ENCODE measurements at places on chromosomes 11 and 22.

DNA sequence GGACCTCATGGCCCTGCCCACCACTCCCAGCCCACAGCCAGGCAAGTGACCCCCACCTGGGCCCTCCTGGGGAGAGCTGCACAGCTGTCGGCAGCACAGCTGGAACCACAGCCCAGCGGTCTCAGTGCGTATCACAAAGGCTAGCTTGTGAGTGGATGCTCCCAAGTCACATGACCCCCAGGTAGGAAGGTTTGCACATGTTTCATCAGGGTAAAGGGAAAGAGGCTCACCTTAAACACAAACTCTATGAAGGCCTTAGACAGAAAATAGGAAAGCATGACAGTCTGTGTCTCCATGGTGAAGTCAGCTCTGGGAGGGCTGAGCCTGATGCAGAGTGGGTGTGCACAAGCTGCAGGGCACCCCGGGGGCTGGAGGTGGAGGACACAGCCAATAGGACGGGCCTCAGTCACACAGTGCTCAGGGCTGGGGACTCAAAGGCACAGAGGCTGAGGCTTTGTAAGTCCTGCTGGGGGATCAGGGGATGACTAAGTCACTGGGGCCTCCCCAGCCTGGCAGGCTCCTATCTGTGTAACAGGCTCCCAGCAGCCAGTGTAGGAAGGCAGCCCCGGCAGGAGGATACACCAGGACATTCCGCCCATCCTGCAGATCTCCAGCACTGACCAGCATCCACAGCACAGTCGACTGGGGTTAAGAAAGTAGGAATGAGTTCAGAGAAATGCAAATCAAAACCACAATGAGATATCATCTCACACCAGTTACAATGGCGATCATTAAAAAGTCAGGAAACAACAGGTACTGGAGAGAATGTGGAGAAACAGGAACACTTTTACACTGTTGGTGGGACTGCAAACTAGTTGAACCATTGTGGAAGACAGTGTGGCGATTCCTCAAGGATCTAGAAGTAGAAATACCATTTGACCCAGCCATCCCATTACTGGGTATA is 22.0 kb downstream of the CELSR1 start:
- no peak for DNase-seq

- no peak for DNase-seq
These were observed 592 bp upstream of the NLRX1 start for GRCh38 chr11:119167933-119168332.

DNA sequence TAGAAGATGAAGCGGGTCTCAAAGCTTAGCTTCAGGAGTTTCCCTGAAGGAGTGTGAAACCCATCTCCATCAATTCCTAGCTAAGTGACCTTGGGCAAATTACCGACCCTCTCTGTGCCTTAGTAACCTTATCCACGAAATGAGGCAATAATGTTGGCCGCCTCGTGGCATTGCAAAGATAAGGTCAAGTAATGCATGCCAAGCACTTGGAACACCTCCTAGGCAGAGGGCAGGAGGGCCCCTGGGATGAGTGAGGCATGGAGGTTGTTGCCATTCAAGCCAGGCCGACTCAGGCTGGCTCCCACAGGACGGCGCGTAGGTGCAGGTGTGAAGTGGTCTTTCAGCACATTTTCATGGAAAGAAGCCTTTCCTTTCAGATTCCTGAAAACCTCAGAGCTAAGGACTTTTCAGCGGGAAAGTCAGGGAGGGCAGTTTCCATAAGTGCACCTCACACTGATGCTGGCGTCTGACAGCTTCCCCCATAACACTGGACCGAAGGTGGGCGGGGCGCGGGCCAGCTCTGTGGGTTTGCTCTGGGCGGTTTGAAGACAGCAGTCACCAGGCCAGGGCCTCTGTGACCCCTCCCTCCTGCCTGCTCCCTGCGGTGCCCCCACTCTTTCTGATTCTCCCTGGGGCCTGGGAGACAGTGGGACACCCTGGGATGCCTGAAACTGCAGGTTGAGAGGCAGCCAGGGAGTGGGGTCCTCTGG is 25.2 kb downstream of the RPS6KA4 start:
- no peak for DNase-seq

DNA sequence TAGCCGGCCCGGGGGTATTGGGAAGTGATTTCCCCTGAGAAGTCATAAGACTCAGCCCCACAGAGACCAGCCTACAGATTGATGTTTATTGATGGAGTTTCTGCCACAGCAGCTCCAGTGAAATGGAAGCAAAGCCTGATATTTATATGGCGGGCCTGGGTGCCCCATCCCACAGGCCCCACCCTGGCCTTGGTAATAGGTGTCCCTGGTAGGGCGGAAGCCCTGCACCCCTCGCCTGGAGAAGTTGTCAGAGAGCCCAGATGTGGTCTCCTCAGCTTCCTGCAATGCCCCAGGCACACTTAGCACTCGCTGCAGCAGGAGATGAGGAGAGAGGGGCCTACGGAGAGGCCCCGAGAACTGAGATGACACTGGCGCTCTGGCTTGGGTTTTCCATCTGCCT is 107.4 kb downstream of the MORC2 start:
- no peak for DNase-seq

DNA sequence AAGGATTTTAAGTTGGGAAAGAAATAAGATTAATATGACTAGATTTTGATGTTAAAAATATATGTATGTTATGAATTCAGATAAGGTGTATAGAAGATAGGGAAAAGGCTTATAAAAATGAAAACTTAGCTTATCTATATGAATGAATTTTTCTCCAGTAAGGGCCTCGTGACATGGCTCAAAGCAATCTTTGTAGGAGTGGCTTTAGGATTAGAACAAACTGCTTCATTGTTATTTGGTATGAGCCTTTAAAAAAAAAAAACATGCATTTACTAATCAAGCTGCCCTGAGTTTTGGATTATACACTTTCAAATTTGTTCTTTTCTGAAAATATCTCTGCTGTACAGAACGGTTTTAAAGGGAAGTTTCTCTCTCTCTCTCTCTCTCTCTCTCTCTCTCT is 905.9 kb downstream of the OPCML start:
- DNase-seq: no peak

GRCh38 chr11:70087446-70088167 is 9.5 kb downstream of the ANO1 start:
- no peak for DNase-seq

- no peak for DNase-seq
These were observed 3.3 kb downstream of the ARL14EP start for GRCh38 chr11:30326114-30326778.

DNA sequence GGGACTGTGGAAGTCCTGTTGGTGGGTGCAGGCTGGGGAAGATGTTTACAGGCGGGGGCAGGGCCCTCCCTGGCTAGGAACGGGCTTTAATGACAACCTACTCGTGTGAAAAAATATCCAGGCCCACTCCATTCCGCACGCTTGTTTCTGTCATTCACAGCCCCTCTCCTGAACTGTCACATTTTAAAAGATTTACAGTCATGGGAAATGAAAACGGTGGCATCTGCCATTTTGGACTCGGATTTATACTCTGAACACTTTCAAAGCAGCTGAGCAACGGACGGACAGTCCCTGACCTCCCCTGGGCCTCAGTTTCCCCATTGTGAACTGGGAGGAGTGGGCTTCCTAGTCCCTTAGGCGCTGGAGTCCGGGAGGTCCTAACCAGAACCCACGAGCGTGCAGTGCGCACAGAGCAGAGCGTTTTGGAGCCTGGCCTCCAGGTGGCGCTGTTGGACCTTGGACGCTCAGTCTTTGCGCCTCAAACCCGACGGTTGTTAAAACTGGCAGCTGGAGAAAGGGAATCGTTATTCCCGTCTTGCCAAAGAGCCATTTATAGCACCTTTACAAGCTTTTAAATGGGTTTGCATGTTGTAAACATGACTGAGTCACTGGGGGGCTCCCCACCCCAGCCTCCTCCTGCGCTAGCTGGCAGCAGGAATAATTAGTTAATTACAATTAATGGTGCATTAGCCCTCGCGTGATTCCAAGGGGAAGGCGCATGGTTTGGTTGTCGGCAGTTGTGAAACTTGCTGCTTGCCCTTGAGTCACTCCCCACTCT is 75.3 kb downstream of the FBLN1 start:
- peak; percentile 74 for DNase-seq

GRCh38 chr11:89421718-89422117 is 69.5 kb downstream of the NOX4 start:
- DNase-seq: no peak

DNA sequence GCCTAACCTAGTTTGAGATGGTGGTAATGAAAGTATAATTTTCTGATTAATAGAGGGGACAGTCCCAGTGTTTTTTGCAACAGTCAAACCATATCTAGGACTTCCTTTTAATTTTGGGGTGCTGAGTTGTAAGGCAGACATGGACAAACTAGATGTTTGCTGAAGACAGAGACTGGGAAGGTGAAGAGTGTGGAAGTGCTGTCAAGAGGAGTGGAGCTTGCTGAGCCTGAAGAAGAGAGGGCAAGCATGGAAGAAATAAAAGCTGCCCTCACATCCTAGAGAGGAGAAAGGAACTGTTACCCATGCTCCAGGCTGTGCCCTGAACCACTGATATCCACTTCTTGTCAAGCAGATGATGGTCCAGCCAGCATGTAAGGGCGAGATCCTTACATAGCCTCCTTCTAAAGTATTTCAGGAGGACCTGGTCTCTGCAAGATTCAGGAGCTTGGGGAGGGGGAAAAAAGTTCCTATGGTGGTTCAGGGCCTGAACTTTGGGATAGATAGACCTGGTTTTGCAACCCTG is 51.4 kb downstream of the PRR5L start:
- no peak for DNase-seq

- no peak for DNase-seq
These were observed 20.6 kb upstream of the DAGLA start for GRCh38 chr11:61659413-61660196.

GRCh38 chr11:71428861-71429435 is 19.2 kb downstream of the DHCR7 start:
- DNase-seq: no peak

DNA sequence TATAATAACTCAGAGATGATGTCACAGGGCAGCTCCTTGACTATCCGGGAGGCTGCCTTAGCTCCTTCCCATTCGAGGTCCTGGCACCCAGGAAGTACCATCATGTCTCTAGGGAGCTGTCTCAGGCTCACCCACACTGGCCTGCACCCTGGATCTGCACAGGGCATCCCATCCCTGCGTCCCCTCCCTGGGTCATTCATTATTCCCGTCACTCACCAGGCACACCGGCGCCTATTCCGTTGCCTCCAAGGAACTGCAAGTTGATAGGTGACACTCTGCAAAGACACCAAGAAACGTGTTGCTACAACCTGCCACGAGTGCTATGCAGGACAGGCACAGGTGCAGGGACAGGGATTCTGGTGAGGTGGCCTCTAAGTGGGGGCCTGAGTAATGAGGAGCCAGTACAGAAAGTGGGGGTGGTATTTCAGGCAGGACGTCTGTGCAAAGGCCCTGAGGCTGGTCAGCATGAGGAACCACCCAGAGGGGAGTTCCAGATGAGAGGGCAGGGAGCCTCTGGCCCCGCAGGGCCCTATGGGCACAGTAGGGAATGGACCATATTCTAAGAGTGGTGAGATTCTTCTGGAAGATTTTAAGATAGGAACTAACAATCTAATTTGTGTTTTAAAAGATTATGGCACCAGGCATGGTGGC is 71.6 kb upstream of the SHANK2 start:
- no peak for DNase-seq

GRCh38 chr11:1763336-1763795 is 361 bp downstream of the CTSD start:
- no peak for DNase-seq

DNA sequence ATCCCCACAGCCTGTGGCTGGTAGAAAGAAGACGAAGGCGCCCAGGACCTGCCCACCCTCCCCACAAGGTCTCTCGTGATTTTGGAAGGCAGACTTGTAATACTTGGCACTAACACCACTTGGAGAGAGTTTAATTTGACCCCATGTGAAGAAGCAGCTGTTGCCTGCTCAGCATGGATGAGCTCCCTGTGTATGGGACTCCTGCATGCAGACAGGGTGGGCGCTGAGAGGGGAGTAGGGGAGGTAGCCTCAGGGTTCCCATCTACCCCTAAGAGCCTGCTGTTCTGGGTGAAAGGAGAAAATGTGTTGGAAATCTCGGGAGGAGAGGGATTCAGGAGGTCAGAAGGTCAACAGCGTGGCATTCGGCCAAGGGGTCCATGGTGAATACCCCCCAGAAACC is 625.9 kb downstream of the TBC1D22A start:
- no peak for DNase-seq

DNA sequence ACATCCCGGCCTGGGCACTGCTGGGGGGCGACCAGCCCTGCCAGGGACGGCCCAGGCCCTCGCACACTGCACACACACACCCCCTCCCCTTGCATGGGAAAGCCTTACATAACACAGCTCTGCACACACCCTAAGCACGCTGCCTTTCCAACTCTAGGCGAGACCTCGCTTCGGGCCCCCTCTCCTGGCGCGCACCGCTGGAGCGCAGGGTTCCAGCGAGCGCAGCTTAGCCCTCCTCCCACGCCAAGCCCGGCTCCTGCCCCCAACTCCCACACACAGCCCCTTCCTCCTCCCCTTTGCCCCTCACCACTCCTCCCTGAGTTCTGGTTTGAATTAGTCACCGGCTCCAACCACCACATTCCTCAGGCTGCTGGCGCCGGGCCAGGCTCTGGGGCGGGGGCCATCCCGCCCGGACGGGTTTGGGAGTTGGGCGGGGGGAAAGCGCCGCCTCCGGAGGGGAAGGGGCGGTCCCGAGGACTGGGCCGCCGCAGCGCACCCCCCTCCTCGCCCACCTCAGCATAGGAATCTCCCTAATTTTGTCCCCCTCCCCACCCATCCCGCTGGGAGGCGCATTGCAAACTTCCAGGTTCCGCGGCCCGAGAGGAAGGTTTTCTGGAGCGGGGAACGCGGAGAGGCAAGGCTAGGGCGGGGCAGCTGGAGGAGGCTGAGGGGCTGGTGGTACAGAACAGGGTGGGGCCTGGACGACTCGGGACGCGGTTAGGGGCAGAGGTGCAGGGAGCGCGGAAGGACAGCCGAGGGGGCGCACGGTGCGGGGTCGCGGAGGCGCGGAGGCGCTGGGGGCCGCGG is 966 bp downstream of the AHNAK start:
- DNase-seq: peak; percentile 98

DNA sequence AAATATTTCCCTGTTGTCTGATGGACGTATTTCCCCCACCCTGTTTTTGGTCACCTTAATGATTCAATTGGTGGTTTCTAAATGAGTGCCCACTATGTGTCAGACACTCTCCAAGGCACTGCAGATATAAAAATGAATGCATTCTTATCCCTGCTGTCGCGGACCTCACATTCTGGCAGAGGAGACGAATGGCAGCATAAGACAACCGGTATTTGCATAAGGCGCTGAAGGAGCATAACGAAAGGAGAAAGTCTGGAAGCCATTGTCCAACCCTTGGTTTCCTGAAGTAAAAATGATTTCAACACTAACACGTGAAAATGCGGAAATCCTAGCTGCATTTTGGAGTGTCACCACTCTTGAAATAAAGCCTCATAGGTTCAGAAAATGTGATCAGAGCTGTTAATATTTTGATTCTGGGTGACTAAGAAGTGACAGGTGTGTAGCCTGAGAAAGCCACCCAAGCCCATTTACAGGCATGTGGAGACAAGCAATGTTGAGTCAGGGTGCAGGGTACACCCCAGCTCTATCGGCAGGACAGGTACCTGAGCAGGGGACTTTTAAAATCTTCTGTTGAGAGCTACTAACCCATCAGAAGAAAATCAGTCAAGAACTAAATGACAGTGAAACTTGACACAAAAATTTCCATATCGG is 10.1 kb upstream of the GAB2 start:
- DNase-seq: no peak

All from fibroblast of upper back skin (primary cell).